ENCODE measurements at places on chromosomes 5 and 9. TPM values are rescaled to one million over a fixed set of nuclear protein-coding genes. Genes with fewer than 3 reads are reported as not detected.

DNA sequence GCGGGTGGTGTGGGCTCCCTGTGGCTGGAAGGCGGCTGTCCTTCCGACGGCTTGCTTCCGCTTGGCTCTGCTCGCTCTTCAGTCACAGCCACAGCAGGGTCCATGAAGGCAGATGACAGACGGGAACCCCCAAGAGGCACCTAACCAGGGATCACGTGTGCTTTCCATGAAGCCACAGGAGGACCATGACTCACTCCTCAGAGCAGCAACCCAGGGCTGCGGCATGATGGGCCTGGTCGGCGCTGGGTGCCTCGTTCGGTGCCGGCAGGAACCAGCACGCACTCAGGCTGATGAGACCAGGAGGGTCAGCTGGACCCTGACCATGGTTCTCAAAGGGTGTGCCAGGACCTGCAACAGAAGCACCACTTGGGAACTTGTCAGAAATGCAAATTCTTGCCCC lies 32.8 kb upstream of the MED10 start:
- no peaks in the 10 kb centered on the region for H3K27me3 ChIP-seq
- peaks cover 12% of the 10 kb centered on the region for H3K4me1 ChIP-seq
- H3K4me3 ChIP-seq, result no peak overlapping the region
- no peak for DNase-seq
- H3K36me3 ChIP-seq, result no peaks in the 10 kb centered on the region

The OR1Q1 gene
- not detected for total RNA-seq

The PCDHGC5 gene
- total RNA-seq, result 0.46 TPM

The IFNK gene
- total RNA-seq, result not detected

GRCh38 chr5:115571441-115571878 lies 26.9 kb upstream of the FEM1C start:
- H3K36me3 ChIP-seq, result no peaks in the 10 kb centered on the region
- H3K27me3 ChIP-seq, result no peaks in the 10 kb centered on the region
- no peak overlapping the region for H3K27ac ChIP-seq
- no peak overlapping the region for H3K4me3 ChIP-seq
- no peak for DNase-seq
- peaks cover 22% of the 10 kb centered on the region for H3K4me1 ChIP-seq

The CARD6 gene
- total RNA-seq, result 1.3 TPM

The NME5 gene
- 0.40 TPM for total RNA-seq

The GARIN3 gene
- not detected for total RNA-seq

The UQCRQ gene
- total RNA-seq, result 198 TPM

- DNase-seq, result peak; percentile 7
- no peak overlapping the region for H3K27ac ChIP-seq
- H3K4me3 ChIP-seq, result no peak overlapping the region
- no peaks in the 10 kb centered on the region for H3K36me3 ChIP-seq
- no peaks in the 10 kb centered on the region for H3K4me1 ChIP-seq
Measured at GRCh38 chr9:89408628-89409101, 89.2 kb downstream of the SEMA4D start.

The FOXD4L6 gene
- not detected for total RNA-seq

GRCh38 chr5:132099905-132100304 lies 26.3 kb downstream of the CSF2 start:
- no peak for DNase-seq
- no peaks in the 10 kb centered on the region for H3K36me3 ChIP-seq
- peaks cover 57% of the 10 kb centered on the region for H3K4me1 ChIP-seq
- H3K27ac ChIP-seq, result no peak overlapping the region
- H3K4me3 ChIP-seq, result no peak overlapping the region

DNA sequence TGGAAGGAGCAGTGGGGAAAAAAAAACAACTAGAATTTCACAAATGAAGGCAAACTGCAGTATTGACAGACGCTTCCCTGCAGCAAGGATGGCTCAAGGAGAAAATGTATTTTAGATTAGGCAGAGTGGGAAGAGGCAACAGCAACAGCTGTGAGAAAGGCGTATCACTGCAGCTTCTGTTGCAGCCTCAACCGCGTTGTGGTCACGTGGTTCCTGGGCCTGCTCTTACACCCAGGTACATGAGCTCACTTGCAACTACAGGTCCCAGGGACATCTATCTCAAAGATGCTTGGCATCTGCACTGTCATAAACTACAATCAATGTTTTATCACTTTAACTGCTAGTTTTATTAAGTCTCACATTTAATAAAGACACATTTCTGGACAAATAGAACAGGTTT lies 36.0 kb upstream of the GOLM1 start:
- no peak overlapping the region for H3K27ac ChIP-seq
- no peak for DNase-seq
- H3K36me3 ChIP-seq, result no peaks in the 10 kb centered on the region
- no peaks in the 10 kb centered on the region for H3K27me3 ChIP-seq

GRCh38 chr9:134860510-134860909 lies 20.1 kb upstream of the FCN2 start:
- no peak overlapping the region for H3K27ac ChIP-seq
- H3K4me1 ChIP-seq, result no peaks in the 10 kb centered on the region

The SPATA24 gene
- 3.1 TPM for total RNA-seq

GRCh38 chr9:120480707-120481106 lies 99.3 kb downstream of the CDK5RAP2 start:
- no peak overlapping the region for H3K27ac ChIP-seq
- H3K36me3 ChIP-seq, result peaks cover 13% of the 10 kb centered on the region
- H3K27me3 ChIP-seq, result no peaks in the 10 kb centered on the region
- no peak for DNase-seq

The SLC6A18 gene
- not detected for total RNA-seq

GRCh38 chr9:36796671-36797419 lies 224.2 kb downstream of the MELK start:
- no peak overlapping the region for H3K27ac ChIP-seq
- no peak overlapping the region for H3K4me3 ChIP-seq
- H3K27me3 ChIP-seq, result peaks cover 12% of the 10 kb centered on the region
- DNase-seq, result no peak
- no peaks in the 10 kb centered on the region for H3K4me1 ChIP-seq
- no peaks in the 10 kb centered on the region for H3K36me3 ChIP-seq

The CNTFR gene
- total RNA-seq, result not detected

- no peak overlapping the region for H3K4me3 ChIP-seq
- no peak for DNase-seq
- H3K36me3 ChIP-seq, result no peaks in the 10 kb centered on the region
Measured at GRCh38 chr9:20256284-20256948, 365.9 kb downstream of the MLLT3 start.

The PDCD1LG2 gene
- 0.46 TPM for total RNA-seq

GRCh38 chr9:79571309-79572031 lies at the start of gene TLE4:
Gene TLE4, plus strand, starts transcription at chr9:79571965. Its CDS starts 826 bp downstream, at chr9:79572791.
- peak within 1 kb of the TSS; percentile 22 for H3K27ac ChIP-seq
- H3K4me1 ChIP-seq, result peaks cover 12% of the 10 kb centered on the region
- H3K4me3 ChIP-seq, result peak within 1 kb of the TSS; percentile 80
- no peaks in the 10 kb centered on the region for H3K36me3 ChIP-seq
- peak; percentile 97 for DNase-seq
- H3K27me3 ChIP-seq, result no peaks in the 10 kb centered on the region

DNA sequence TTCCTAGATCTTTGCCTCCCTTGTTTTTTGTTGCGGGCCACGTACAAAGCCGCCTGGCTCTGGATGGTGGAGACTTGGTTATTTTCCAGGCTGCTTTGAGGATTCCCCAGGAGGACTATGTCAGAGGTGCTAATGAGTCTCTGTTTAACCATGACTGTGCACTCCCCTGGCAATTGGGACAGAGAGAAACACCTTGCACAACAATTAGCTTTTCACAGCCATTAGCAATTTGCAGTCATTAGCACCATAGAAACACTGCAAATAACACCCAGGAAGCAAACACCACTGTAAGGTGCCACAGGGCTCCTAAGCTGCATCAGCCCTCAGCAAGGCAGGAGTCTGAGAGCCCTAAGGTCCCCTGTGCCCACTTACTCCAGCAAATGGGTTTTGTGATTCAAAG lies 201.0 kb upstream of the VLDLR start:
- no peaks in the 10 kb centered on the region for H3K4me1 ChIP-seq
- no peak overlapping the region for H3K4me3 ChIP-seq
- H3K36me3 ChIP-seq, result no peaks in the 10 kb centered on the region
- H3K27me3 ChIP-seq, result peaks cover 17% of the 10 kb centered on the region

The PTGDS gene
- not detected for total RNA-seq

DNA sequence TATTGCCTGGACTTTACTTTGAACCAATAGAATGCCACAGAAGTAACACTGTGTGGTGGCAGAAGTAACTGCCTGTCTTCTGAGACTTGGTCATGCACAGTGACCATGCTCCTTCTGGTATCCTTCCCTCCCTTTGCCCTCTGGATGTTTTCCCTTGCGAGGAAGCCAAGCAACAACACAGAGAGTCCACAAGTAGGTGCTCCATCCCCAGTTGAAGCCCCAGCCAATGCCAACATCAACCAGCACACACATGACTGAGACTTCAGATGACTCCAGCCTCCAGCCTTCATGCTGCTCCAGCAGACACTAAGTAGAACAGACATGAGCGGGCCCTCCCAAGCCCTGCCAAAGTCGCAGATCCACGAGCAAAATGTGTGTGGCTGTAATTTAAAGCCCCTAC lies 129.6 kb downstream of the EPB41L4A start:
- no peaks in the 10 kb centered on the region for H3K4me1 ChIP-seq
- H3K4me3 ChIP-seq, result no peak overlapping the region
- H3K36me3 ChIP-seq, result no peaks in the 10 kb centered on the region
- H3K27me3 ChIP-seq, result peaks cover 97% of the 10 kb centered on the region
- no peak overlapping the region for H3K27ac ChIP-seq
- no peak for DNase-seq

The ANKRD18B gene
- 5.4 TPM for total RNA-seq

The PLPPR1 gene
- total RNA-seq, result not detected

The SPATA9 gene
- not detected for total RNA-seq

DNA sequence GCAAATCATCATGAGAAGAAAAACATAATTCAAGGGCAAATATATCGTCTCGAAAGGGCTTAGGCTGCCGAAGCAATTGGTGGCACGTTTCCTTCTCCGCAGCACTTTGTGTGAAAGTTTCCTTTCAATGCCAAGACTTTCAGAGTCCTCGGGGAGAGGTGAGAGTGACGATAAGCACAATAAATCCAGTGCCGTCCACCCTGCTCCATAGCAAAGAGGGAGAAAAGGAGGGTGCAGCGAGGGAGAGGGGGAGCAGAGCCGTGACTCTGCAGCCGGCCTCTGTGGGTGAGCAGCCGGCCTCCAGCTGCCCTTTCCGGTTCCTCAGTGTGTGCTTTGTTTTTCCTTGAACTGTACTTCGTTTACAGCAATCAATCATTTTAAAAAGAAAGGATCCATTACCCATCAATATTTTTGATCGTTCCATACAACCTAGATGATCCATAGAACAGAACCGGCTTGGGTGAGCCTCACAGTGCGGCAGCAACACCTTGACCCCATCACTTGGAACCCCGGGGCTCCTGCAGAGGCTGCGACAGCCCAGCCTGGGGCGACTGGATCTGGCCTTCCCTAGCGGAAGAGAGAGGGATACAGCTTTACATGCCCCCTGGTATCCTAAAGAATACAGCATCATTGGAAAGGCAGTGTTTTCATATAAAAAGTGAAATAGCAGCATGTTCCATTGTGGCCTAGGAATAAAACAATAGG lies 247.0 kb upstream of the IRX4 start:
- H3K27ac ChIP-seq, result no peak overlapping the region
- no peak overlapping the region for H3K4me3 ChIP-seq
- H3K27me3 ChIP-seq, result peaks cover 35% of the 10 kb centered on the region
- H3K4me1 ChIP-seq, result 0 out of 2 replicates have a peak, but pooled peaks cover 3% of the 10 kb centered on the region

DNA sequence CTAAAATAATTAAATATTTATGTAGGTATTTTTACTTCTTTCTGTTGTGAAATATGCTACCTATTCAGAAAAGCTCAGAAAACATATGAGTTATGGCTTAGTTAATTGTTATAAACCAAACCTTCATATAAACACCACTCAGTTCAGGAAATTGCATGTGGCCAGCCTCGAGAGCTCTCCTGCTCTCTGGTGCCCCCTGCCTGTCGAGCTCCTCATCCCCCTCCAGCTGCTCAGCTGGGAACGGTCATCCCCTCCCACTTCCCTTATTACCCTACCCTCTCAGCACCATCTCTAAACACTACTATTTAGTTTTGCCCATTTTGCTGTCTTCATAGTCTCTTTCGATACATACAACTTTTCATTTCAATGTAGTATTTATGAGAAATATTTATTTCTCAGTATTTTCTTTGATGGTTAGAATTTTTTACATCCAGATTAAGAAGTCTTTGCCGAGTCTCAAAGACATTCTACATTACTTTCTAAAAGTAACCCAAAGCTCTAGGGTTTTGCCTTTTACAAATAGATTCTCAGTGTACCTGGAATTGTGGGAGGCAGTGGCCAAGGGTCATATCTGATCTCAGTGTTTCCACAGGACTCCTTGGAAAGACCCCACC lies 51.2 kb upstream of the SEMA4D start:
- no peak overlapping the region for H3K4me3 ChIP-seq
- H3K36me3 ChIP-seq, result no peaks in the 10 kb centered on the region
- H3K27me3 ChIP-seq, result no peaks in the 10 kb centered on the region

DNA sequence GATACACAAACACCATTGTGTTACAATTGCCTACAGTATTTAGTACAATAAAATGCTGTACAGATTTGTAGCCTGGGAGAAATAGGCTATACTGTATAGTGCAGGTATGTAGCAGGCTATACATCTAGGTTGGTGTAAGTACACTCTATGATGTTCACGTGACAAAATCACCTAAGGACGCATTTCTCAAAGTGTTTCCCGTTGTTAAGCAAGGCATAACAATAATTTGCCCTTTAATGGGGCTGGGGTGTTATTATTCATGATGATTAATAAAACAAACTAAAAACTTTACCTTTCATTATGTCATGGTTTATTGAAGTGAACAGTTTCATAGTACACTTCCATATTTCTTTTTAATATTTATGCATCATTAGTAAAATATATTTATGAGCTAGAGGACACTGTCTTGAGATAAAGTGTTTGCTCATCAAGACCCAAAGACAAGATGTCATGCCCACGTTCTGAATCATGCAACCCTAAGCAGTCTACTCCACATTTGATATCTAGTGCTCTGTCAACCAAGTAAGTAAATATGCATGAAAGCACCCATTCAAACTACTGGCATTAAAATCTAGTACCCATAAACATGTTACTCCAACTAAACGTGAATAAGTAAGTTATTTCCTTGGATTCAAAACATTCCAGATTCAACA lies 220.5 kb downstream of the NR2F1-AS1 start:
- H3K4me3 ChIP-seq, result peak overlapping the region; percentile 40
- peak; percentile 69 for DNase-seq
- no peaks in the 10 kb centered on the region for H3K36me3 ChIP-seq
- peaks cover 58% of the 10 kb centered on the region for H3K4me1 ChIP-seq

The SPATA31A3 gene
- total RNA-seq, result not detected

- H3K4me1 ChIP-seq, result 0 out of 2 replicates have a peak, but pooled peaks cover 3% of the 10 kb centered on the region
- H3K36me3 ChIP-seq, result no peaks in the 10 kb centered on the region
- no peak overlapping the region for H3K4me3 ChIP-seq
- DNase-seq, result no peak
- H3K27ac ChIP-seq, result no peak overlapping the region
Measured at GRCh38 chr5:81604193-81604592, 146.7 kb downstream of the SSBP2 start.

The SPACA9 gene
- total RNA-seq, result 2.3 TPM

The ARL14EPL gene
- total RNA-seq, result not detected

DNA sequence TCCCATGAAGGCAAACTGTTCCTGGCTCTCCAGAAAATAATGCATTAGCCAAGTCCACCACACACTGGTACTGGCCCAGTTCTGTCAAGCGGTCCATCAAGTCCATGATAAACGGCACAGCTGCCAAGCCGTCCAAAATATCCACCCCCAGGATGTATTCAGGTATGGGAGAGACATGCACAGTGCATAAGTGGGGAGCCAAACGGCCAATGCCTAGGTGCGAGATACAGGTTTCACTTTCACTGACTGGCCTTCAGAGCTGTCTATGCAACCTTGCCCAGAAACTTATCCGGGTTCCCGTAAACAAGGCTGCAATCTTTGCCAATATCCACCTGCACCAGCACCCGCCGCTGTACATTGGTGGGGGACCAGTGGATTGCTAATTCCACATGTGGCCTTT lies 795.8 kb downstream of the EFNA5 start:
- H3K4me1 ChIP-seq, result peaks cover 2% of the 10 kb centered on the region
- H3K27me3 ChIP-seq, result no peaks in the 10 kb centered on the region
- no peaks in the 10 kb centered on the region for H3K36me3 ChIP-seq
- DNase-seq, result no peak
- H3K4me3 ChIP-seq, result no peak overlapping the region
